Hypothalamus (tissue), 51 donors: ENCODE measurements at places on chromosomes 11 and 22.

- DNase-seq: peak; percentile 12
These were observed at the start of gene ARHGAP42 for GRCh38 chr11:100687054-100687629. TSS of gene ARHGAP42 (plus strand) at chr11:100687288. CDS start at chr11:100687679, 391 bp downstream.

DNA sequence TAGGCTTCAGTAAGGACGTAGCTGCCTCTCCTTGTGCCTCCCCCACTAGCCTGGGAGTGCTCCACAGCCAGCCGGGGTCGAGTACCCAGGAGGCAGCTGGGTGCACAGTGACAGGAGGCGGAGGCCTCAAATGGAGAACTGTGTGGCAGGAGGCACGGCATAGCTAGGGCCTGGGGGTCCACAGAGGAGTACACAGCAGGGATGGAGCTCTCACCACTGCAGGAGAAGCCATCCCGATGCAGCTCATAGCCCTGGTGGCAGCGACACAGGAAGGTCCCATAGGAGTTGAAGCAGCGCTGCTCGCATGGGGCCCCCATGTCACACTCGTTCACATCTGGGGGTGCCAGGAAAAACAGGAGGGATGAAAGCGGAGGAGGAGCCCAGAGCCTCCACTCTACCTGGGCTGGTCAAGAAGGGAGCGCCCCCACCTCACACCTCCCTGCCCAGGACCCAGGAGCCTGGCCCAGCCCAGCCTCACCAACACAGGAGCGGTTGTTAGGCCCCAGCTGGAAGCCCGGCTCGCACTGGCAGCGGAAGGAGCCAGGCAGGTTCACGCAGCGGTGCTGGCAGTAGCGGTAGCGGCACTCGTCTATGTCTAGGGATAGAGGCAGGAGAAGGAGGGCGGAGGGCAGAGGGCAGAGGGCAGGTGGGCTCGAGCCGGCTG, 2.8 kb downstream of the EFEMP2 start:
- no peak for DNase-seq

GRCh38 chr11:130121445-130121978, 38.1 kb upstream of the ST14 start:
- DNase-seq: no peak

DNA sequence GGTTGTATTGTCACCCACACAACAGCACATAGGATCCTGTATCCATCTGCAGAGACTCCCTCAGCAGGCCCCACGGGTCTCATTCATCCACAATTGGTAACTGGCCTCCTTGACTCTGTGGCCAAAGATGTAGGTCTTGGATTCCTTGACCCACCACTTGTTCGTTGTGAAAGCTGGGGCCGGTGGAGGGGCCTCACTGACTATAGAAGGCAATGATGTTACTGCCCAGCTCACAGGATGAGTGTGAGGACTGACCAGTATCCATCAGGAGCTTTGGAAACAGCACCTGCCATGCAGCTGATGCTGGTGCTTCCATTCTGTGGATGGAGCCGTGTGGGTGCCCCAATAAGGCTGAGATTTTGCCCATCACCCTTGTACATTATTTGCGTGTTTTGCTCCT, 615.7 kb downstream of the BRD1 start:
- no peak for DNase-seq

- DNase-seq: no peak
These were observed 49.9 kb upstream of the TRIM77 start for GRCh38 chr11:89660234-89660633.

DNA sequence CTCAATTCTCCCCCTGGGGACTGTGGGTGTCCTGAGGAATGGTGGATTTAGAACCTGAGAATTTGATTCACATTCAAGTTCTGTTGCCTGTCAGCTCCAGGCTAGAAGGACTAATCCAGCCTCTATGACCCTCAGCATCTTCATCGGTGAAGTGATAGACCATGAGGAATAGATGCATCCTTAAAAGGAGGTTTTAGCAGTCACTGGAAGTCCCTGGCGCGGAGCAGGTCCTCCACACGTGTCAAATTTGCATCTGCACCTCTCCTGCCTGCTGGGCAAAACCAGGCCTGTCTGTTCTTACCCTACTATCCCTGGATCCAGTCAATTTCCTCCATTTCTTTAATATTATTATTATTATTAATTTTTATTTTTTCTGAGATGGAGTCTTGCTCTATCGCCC, 808.4 kb downstream of the TBC1D22A start:
- DNase-seq: no peak

GRCh38 chr11:130486391-130486836, 38.0 kb downstream of the ADAMTS15 start:
- no peak for DNase-seq

GRCh38 chr11:35842958-35843357, 100.9 kb upstream of the LDLRAD3 start:
- no peak for DNase-seq
